Activated CD8-positive, alpha-beta T cell treated with anti-CD3 and anti-CD28 coated beads for 36 hours (primary cell): ENCODE measurements at places on chromosomes 1 and 21.

GRCh38 chr1:226882631-226883409 lies 12.4 kb downstream of the PSEN2 start:
- peaks cover 48% of the 10 kb centered on the region for H3K4me1 ChIP-seq
- no peaks in the 10 kb centered on the region for H3K27me3 ChIP-seq
- peak overlapping the region; percentile 89 for H3K27ac ChIP-seq
- H3K4me3 ChIP-seq: peak overlapping the region; percentile 65
- DNase-seq: peak; percentile 53

DNA sequence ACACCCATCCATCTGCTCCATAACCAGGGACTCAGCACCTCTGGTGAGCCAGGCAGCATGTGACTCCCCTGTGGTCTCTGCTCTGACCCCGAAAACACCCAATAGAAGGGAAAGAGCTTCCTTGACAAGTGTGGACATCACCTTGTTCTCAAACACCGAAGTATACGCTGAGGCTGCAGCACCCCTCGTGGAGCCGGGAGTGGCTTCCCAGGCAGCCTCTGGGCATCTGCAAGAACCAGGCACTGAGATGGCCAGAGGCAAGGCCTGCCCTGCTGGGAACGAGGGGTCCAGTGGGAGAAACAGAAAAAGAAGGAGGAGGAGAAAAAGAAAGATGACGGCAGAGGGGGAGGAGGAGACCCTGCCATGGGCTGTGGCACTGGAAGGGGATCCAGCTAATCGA lies 18.2 kb upstream of the AJAP1 start:
- DNase-seq: no peak
- peaks cover 6% of the 10 kb centered on the region for H3K27me3 ChIP-seq
- no peak overlapping the region for H3K4me3 ChIP-seq
- H3K27ac ChIP-seq: no peak overlapping the region
- no peaks in the 10 kb centered on the region for H3K36me3 ChIP-seq
- H3K4me1 ChIP-seq: no peaks in the 10 kb centered on the region

GRCh38 chr1:198280080-198280479 lies 123.3 kb downstream of the NEK7 start:
- no peak overlapping the region for H3K27ac ChIP-seq
- H3K4me1 ChIP-seq: peaks cover 21% of the 10 kb centered on the region
- DNase-seq: no peak
- H3K4me3 ChIP-seq: no peak overlapping the region
- peaks cover 12% of the 10 kb centered on the region for H3K36me3 ChIP-seq
- no peaks in the 10 kb centered on the region for H3K27me3 ChIP-seq

DNA sequence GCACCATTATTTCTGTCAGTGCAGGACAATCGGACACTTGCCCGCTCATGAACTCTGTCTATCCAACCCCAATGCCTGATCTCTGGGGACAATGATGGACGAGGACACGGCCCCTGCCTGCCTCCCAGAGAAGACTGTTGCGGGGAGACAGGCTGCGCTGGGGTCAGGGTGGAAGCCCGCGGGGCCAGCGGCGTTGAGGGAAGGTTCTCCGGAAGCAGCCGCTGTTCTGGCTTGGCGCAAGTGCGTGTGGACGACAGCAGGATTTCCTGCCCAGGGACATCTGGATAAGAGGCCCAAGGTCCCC lies 18.8 kb downstream of the RHBG start:
- no peak for DNase-seq
- no peak overlapping the region for H3K4me3 ChIP-seq
- H3K27me3 ChIP-seq: peaks cover 37% of the 10 kb centered on the region

GRCh38 chr1:76763738-76764137 lies 103.5 kb upstream of the ST6GALNAC5 start:
- no peak overlapping the region for H3K27ac ChIP-seq
- no peak for DNase-seq
- no peaks in the 10 kb centered on the region for H3K4me1 ChIP-seq
- H3K27me3 ChIP-seq: peaks cover 17% of the 10 kb centered on the region
- H3K4me3 ChIP-seq: no peak overlapping the region

DNA sequence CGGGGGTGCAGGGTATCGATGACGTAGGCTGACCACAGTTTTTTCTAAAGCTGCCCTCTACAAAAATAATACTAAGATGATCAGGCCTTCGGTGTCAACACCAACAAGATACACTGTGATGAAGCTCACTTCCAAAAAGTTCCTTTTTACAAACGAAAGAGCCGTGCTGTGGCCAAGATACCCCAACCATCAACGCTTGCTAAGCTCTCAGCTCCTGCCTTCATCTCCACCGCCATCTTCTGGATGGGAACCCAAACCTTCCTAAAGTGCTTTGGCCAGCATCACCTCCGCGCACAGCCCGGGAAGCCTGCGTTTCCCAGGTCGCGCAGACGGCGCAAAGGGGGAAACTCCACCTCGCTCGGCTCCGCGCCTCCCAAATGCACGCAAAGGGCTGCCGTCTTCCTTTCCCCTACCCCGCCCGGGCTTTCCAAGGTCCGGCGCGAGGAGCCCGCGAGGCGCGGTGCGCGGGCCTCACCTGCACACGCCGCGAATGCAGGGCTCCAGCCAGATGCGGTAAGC lies 541 bp downstream of the USP48 start:
- peak overlapping the region; percentile 90 for H3K4me3 ChIP-seq
- H3K27ac ChIP-seq: peak overlapping the region; percentile 100
- DNase-seq: peak; percentile 75
- no peaks in the 10 kb centered on the region for H3K27me3 ChIP-seq
- H3K36me3 ChIP-seq: peaks cover 16% of the 10 kb centered on the region

DNA sequence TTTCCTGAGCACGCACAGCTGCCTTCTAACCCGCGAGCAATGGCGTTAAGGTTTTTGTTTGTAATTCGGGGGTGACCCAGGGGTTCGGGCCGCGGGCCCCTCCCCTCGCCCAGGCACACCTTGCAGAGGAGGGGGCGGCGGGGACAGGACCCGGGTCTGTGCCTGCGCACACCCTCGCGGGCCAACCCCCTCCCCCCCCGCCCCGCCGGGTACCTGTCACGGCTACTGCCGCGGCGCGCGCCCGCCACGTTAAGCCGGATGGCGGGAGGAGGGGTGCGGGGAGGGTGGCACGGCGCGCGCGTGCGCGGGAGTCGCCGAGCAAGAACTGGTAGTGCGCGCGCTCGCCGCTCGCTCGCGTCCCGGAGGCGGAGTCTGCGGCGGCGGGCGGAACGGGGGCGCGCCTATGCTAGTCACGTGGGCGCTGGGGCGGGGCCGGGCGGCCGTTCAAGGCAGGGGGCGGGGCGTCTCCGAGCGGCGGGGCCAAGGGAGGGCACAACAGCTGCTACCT lies at the start of gene TPTE:
Gene TPTE (plus strand): TSS at position 493 of the 508 bp plus-strand sequence. CDS start 17,141 bp downstream, outside the sequence.
- peaks cover 4% of the 10 kb centered on the region for H3K36me3 ChIP-seq
- DNase-seq: no peak
- no peaks in the 10 kb centered on the region for H3K27me3 ChIP-seq
- H3K4me1 ChIP-seq: no peaks in the 10 kb centered on the region

DNA sequence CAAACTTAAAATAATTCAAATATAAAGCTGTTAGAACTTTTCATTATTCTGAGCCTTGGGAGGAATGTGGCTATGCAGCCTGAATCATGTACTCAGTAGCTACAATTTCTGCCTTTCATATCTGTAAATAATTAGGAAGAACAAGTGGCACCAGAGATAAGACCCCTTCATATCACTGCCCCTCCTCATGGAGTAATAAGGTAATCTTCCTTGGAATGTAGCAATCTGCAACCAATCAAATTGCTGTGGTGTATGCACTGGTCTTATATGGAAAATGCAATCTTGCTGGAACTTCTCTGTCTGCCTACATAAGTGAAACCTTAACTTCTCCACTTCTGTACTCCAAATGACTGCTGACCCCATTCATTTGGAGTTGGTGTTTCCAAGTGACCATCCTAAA lies 104.4 kb upstream of the VANGL1 start:
- H3K27ac ChIP-seq: no peak overlapping the region
- no peak for DNase-seq
- H3K36me3 ChIP-seq: no peaks in the 10 kb centered on the region
- peaks cover 4% of the 10 kb centered on the region for H3K27me3 ChIP-seq

GRCh38 chr1:44834328-44834727 lies 8.7 kb downstream of the PTCH2 start:
- no peak overlapping the region for H3K4me3 ChIP-seq
- H3K27me3 ChIP-seq: no peaks in the 10 kb centered on the region
- peaks cover 10% of the 10 kb centered on the region for H3K4me1 ChIP-seq
- no peak for DNase-seq
- H3K36me3 ChIP-seq: no peaks in the 10 kb centered on the region

DNA sequence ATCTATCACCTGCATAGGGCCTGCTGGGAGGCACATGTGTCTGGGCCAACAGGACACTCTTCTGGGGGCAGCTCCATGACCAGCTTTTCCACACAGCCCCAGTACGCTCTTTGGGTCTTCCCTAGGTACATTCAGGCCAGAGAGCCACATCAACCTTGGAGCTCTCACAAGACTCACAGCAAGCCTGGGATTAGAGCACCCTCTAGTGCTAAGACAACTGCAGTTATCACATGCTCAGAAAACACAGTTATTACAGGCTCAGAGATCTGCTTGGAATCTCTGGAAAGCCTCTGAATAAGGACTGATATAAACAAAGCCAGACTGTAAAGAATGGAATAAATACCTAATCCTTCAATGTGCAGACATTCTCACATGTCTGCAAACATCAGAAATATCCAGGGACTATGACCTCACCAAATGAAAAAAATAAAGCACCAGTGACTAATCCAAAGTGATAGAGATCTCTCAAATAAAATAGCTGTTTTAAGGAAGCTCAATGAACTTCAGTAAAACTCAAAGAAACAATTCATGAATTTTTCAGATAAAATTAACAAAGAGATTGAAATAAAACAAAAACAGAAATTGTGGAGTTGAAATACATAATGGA lies 563.9 kb upstream of the NR5A2 start:
- H3K27me3 ChIP-seq: no peaks in the 10 kb centered on the region
- H3K27ac ChIP-seq: no peak overlapping the region
- no peak overlapping the region for H3K4me3 ChIP-seq

DNA sequence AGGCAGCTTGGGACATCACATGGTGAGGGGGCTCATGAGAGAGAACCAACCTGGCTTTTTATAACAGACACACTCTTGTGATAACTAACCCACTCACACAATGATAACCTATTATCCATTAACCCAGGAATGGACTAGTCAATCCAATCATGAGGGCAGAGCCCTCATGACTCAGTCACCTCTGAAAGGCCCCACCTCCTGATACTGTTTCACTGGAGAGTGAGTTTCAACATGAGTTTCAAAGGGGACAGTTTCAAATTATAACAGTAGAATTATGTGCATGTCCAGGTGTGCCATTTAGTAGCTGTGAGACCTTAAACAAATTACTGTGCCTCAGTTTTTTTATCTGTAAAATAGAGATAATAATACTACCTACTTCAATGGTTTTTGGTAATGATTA lies 47.6 kb upstream of the PPP2R5A start:
- no peaks in the 10 kb centered on the region for H3K36me3 ChIP-seq
- no peak overlapping the region for H3K4me3 ChIP-seq
- peaks cover 31% of the 10 kb centered on the region for H3K4me1 ChIP-seq
- peaks cover 3% of the 10 kb centered on the region for H3K27me3 ChIP-seq

GRCh38 chr21:21715266-21715969 lies 717.2 kb downstream of the NCAM2 start:
- H3K4me3 ChIP-seq: no peak overlapping the region
- H3K27me3 ChIP-seq: no peaks in the 10 kb centered on the region
- DNase-seq: no peak
- no peaks in the 10 kb centered on the region for H3K4me1 ChIP-seq
- no peaks in the 10 kb centered on the region for H3K36me3 ChIP-seq

- H3K4me3 ChIP-seq: no peak overlapping the region
- no peak for DNase-seq
- H3K27me3 ChIP-seq: no peaks in the 10 kb centered on the region
- H3K4me1 ChIP-seq: no peaks in the 10 kb centered on the region
- no peak overlapping the region for H3K27ac ChIP-seq
Observed at GRCh38 chr1:226903819-226904716, 33.7 kb downstream of the PSEN2 start.

DNA sequence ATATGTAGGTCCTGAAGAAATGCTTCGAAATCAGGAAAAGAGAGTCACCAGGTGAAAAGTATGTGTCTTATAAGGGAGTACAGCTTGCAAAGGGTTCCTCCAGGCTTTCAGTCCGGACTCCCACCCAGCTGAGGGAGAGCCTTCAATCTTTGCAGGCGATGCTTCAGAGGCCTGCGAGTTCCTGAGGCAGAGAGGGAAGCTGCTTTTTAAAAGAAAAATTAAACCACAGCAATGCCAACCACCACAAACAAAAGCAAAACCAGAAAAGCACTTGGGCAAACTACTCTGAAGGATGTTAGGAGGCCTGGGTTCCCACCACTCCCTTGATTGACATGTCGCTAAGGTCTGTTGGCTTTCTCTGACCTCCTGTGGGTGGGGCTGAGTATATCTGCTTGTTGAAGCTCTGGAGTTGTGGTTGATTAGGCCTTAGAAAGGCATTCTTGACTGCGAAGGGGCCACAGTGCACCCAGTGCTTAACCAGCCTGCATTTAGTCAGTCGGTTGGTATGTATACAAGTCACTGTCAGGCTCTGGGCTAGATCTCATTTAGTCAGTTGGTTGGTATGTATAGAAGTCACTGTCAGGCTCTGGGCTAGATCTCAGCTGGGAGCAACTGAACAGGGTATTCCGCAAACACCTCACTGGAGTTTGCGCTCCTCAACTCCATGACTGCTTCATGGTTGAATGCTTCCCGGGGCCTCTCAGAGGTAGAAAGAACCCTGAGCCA lies 1.2 kb downstream of the NIPAL3 start:
- H3K27ac ChIP-seq: peak overlapping the region; percentile 95
- H3K4me3 ChIP-seq: peak overlapping the region; percentile 98
- DNase-seq: peak; percentile 81
- H3K4me1 ChIP-seq: peaks cover 56% of the 10 kb centered on the region

- H3K27me3 ChIP-seq: peaks cover 3% of the 10 kb centered on the region
- no peaks in the 10 kb centered on the region for H3K36me3 ChIP-seq
- H3K27ac ChIP-seq: no peak overlapping the region
- no peaks in the 10 kb centered on the region for H3K4me1 ChIP-seq
Observed at GRCh38 chr1:22788254-22788661, 77.6 kb downstream of the EPHB2 start.

GRCh38 chr1:44134071-44134920 lies 7.1 kb downstream of the KLF18 start:
- no peak overlapping the region for H3K4me3 ChIP-seq
- no peaks in the 10 kb centered on the region for H3K4me1 ChIP-seq
- no peaks in the 10 kb centered on the region for H3K36me3 ChIP-seq
